Activated CD4-positive, alpha-beta T cell treated with anti-CD3 and anti-CD28 coated beads, Interleukin-2, amount 50 U/mL, for 24 hours (primary cell): ENCODE measurements at places on chromosomes 5 and 9.

DNA sequence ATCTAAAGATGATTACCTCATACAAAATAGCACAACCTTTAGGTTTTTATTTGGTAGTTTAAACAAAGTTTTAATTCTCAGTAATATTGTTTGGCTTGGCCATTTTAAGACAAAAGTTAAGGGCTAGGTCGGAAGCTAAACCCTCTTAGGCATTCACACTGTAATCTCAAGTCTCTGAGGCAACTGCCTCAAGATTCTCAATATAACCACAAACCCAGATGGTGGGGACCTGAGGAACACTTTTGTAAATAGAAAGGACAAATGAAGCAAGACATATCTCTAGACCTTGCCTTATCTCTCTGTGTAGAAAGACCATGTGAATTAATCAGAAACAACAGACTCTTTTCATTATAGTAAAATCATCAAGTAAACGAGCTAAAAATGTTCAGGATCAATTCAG is 500.2 kb upstream of the CDH6 start:
- DNase-seq: no peak

- DNase-seq: no peak
These were observed 142.9 kb downstream of the COX7C start for GRCh38 chr5:86760661-86761060.

DNA sequence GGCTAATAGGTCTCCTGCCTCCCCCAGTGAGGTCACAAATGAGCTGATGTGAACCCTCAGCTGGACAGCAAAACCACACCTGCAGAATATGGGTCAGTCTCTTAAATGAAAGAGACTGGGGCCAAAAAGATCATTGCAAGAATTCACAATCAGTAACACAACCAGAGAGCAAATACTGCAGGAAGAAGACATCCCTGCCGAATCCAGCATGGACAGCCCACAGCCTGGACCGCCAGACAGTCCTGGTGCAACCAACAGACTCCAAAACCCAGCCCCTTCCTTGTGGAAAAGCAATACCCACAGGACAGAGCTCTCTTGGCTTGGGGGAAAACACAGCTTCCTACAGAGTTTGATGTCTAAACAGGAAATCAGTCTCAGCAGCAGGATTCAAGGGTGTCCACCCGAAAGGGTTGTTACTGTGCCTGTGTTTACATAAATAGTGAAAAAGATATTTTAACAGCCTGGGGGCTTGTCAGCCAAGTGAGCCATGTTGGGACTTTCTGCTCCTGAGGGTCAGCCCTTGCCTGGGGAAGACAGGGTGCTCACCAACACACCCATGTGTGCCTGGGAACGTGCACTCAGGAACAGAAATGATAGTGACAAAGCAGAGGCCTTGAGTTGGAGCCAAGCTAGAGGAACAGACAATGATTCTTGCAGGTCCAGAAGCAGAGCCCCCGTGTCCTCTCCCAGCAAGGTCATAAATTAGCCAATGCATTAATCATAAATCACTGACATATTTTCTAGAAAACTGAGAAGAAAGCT is 106.2 kb downstream of the SEMA5A start:
- DNase-seq: no peak

- DNase-seq: no peak
These were observed 74.0 kb upstream of the NEK6 start for GRCh38 chr9:124183772-124184171.

DNA sequence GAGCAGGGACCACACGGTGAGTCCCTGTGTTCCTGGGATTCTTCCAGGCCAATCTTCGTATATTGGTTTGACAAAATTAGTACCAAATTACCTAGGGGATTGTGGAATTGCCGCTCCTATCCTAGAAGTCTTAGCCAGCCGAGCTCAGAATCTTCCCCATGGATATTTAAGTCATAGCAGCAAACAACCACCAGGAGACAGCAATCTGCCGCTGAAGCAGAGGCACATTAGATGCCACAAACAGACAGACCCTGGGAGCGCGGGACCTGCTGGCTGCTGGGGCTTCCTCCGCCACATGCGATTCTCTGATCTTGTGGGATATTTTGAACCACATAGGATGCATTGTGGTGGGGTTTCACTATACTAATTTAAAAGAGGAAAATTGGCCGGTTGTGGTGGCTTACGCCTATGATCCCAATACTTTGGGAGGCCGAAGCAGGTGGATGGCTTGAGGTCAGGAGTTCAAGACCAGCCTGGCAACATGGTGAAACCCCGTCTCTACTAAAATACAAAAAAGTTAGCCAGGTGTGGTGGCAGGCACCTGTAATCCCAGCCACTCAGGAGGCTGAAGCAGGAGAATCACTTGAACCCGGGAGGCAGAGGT is 31.7 kb upstream of the ZBTB43 start:
- DNase-seq: no peak

DNA sequence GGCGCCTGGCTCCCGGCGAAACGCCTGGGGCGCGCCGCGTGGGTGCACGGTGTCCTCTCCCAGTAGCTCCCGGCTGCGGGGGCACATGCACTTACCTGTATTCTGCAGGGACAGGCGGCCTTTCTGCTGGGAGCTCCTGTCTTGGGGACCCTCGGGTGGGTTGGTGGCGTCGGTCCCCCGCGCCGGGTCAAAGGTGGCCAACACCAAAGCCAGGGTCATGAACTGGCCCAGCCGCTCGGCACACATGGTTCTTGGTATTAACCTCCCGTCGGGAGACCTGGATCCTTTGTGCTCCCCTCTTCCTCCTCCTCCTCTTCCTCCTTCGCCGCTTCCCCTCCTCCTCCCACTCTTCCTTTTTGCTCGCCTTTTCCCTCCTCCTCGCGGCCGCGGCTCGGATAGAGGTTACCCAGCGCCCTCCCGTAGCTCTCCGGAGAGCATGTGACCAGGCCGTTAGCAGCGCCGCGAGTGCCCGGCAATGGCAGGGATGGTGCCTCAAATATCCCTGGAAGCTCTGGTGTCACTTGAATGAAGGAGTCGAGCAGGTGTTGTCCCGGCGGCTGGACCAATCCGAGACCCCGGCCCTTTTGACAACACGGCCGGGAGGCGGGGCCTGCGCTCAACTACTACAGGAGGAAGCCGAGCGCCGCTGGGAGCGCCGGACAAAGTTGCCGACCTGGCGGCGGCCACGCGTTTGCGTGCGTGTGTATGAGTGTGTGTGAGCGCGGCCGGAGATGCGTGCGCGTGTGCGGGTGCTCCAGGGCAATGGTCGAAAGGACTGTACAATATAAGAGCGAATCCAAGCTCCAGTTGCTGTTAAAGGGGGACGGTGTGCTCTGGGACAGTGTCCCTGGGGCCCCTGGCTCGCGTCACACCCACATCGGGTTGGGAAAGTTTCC is at the start of gene STC2:
Gene STC2, minus strand, starts transcription at position 467 of the 896 bp plus-strand sequence. Its CDS starts 221 bp downstream, at position 246.
- DNase-seq: no peak

DNA sequence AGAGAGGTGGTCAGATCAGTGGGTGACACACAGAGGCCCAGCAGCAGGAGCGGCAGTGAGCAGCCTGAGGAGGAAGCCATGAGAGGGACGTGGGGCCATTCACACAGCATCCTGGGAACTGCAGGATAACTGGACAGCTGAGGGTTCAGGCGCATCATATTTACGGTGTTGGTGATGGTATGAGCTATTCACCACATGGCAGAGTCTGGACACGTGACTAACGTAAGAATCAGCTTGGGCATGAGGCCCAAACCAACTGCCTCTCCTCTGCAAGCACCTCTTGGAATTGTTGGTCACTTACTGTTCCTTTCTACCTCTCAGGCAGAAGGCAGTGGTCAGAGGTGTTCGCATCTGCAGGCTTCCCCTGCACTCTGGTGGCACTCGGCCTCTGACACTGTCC is 141.1 kb downstream of the ENTREP1 start:
- no peak for DNase-seq

DNA sequence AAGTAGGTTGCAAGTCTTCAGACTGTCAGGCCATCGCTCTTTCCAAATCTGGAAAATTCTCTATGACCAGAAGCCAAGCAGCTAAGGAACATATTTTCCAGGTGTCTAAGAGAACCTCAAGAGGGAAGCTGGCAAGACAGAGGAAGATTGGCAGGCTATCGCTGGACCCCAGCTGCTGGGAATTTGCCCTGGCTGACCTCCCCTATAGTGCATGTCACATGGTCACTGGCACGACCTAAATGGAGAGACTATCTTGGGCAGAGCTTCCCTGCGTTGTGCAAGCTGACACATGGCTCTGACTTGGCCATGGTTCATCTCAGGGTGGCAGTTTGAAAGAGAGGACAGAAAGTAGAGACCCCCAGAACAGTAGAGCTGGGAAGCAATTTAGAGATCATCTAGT is 104.9 kb upstream of the ZNF618 start:
- DNase-seq: no peak

DNA sequence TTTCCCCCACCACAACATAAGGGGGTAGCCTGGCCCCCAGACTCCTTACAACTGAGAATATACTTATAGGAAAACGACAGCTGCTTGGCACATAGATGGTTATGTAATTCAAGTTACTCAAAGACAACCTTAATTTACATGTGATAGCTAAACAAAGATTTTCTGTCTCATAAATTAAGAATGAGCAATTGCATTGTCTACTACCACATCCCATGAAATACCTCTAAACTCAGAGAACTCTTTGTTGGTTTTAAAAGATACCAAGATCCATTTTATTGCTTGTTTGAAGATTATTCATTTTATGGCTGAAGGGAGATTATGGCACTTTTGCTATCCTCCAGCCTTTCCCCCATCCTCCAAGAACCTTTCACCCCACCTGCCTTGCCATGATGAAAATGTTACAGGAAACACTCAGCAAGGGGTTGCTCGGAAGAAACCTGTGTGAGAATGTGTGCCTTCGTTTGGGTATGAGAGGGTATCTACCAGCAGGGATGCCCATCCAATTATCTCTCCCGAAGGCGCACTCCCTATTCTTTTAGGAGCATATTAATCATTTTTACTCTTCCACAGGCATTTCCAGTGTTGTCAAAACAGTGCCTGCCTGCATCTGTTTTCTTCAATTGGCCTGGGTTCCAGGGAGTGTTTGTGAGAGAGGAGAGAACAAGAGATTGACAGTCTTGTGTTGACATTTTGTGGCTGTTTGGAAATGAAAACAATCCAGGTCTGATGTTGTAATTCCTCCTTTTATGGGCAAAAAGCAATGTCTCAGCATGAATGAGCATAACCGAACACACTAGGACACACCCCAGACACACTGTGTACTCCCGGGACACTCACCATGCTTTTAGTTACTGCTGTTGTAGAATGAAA is 208.0 kb upstream of the ANKRD55 start:
- DNase-seq: no peak

GRCh38 chr5:137205231-137206027 is 293.7 kb downstream of the SPOCK1 start:
- no peak for DNase-seq

GRCh38 chr9:20472342-20473045 is 149.8 kb downstream of the MLLT3 start:
- DNase-seq: no peak

DNA sequence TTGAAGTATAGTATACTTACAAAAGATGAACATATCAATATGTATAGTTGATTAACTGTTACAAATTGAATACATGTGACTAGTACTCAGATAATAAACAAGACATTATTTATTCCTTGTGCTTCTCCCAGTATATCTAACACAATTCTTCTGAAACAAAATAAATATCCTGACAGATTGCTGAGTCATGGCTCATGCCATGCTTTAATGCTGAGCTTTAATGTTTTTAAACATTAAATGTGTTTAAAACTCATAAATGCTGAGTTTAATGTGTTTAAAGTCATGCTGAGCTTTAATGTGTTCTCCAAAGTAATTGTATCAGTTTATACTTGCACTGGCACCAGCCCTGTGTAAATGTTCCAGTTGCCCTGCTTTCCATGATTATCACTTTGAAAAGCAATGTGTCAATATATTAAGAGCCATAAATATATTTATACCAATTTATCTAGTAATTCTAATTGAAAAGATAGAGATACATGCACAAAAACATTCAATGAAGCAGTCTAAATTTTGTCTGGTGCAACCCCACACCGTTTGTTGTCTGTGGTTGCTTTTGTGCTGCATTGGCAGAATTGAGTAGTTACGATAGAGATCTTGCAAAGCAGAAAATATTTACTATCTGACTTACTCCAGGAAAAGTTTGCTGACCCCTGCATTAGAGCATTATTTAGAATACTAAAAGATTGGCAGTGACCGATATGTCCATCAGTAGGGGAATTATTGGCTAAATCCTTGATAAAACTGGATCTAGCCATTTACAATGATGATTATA is 15.7 kb downstream of the KIAA1958 start:
- DNase-seq: no peak

DNA sequence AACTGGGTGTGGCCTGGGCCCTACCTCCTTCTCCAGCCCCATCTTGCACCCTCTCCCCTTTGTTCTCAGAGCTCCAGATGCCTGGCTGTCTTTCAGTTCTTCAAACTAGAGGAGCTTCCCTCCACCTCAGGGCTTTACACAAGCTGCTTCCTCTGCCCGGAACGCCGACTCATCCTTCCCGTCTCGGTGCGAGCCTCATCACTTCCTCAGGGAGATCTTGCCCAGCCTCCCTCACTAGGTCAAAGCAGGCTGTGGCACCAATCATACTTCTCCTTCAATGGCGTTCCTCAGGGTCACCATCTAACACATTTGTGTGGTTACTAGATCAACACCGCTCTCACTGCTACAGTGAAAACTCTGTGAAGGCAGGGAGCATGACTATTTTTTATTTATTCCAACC is 56.2 kb upstream of the ZSWIM6 start:
- DNase-seq: peak; percentile 14

DNA sequence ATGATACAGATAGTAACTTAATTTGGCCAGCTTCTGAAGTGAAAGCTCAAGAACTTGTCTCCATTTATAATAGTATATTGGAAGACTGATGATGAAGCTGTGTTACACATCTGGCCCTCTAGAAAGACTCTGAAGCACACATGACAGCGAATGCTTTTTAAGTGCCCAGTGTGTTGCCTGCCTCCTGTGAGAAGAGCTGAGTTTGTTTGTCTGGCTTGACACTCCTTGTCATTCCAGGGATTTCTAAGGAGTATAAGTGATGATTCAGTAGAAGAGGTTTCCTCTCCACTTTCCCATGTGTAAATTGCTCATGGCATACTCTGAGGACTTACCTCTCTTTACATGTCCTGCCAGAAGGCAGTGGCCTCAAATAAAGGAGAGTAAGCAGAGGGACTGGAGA is 30.4 kb upstream of the LRRTM2 start:
- DNase-seq: no peak

GRCh38 chr5:80182809-80183580 is 72.9 kb downstream of the SERINC5 start:
- DNase-seq: no peak

DNA sequence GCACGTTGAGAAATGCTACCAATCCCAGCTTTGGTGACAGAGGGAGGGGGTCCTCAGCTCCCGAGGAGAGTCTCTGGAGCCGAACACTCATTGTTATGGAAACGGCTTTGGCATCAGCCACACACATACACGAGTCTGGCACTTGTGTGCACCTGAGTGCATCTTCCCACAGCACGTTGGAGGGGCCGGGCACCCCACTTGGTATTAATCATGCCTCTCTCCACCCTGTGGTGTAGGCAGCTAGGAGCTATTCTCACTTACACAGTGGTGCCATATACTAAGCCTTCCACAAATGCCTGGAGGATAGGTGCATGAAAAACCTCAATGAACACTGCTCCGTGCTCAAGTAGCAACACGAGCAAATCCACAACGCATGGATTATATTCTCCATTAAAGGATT is 133.9 kb upstream of the PANK3 start:
- no peak for DNase-seq

GRCh38 chr5:9483243-9483642 is 62.6 kb downstream of the SEMA5A start:
- no peak for DNase-seq

- DNase-seq: no peak
These were observed 86.8 kb upstream of the CD180 start for GRCh38 chr5:67283275-67283987.

GRCh38 chr5:516338-516925 is 7.8 kb downstream of the SLC9A3 start:
- DNase-seq: no peak

- no peak for DNase-seq
These were observed 1565.5 kb upstream of the CDH9 start for GRCh38 chr5:28603869-28604268.
